Osteoblast (primary cell): ENCODE measurements at places on chromosomes 4 and X. TPM values are rescaled to one million over a fixed set of nuclear protein-coding genes. Genes with fewer than 3 reads are reported as not detected.

GRCh38 chrX:119686087-119686691 is 6.8 kb downstream of the SEPTIN6 start:
- DNase-seq, result no peak

DNA sequence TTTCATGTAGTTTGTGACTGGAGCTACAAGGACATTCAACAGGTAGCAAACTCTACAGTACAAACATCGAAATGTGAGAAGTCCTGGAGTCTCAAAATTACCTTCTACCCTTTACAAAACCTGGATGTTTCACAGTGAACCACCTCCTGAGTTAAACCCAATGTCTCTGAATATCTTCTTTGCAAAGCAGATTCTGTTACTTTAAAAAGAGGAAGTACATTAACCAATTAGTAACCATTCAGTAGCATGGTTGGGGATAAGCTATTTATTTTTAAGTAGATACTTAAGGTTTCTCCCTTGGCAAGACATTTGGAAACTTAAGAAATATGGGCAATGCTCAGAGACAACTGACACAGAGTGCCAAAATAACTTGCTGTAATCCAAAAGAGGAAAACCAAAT is 371.9 kb upstream of the NWD2 start:
- DNase-seq, result no peak

DNA sequence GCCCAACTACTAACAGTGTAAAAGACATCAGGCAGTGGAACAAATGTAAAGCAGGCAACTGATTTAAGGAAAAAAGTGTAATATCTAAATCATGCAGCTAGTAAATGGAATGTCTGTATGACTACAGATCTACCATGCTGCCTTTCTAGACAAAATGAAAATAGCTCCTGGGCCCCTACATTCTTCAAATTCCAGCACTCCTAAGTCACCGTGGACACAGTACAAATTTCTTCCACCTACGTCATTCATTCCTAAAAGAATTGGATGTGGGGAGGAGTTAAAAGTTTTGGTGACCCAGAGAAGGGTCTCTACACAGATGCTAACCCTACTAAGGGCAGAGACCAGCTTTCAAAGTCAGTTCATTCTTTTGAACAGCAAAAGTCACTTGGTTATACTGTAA is 137.2 kb upstream of the ARHGEF9 start:
- no peak for DNase-seq

DNA sequence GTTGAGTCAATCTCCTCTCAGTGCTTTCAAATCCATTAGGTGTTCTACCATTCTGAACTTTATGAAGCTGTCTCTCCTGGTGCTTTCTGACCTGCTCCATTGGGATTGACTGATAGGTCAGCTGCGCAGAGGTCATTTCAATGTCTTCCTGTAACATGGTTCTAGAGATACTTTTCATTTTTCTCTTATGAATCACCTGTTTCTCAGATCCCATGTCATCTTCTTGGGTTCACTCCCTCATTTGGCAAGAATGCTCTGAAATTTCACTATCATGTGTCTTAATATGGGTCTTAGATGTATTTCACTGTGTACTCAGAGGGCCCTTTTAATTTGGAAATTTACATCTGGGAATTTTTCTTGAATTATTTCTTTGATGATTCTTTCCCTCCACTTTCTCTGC is 13.8 kb upstream of the PGM2 start:
- DNase-seq, result peak; percentile 84

GRCh38 chr4:129113919-129114318 is 18.0 kb downstream of the C4orf33 start:
- no peak for DNase-seq

GRCh38 chrX:12866451-12867377 is at the start of gene TLR7:
TLR7 (plus strand) TSS chrX:12867072; CDS start chrX:12867579, 507 bp downstream.
- no peak for DNase-seq

- DNase-seq, result peak; percentile 8
Observed at GRCh38 chr4:140344101-140344500, 29.3 kb upstream of the SCOC start.

Gene DTHD1
- total RNA-seq, result not detected in 2 replicates

Gene SAGE1
- not detected in 2 replicates for total RNA-seq

Gene NCAPG
- 4.0 and 5.3 TPM in 2 replicates for total RNA-seq

Gene GPR143
- not detected in 2 replicates for total RNA-seq
